ENCODE measurements at places on chromosomes 7 and 10.

GRCh38 chr7:20595971-20596370 lies 19.5 kb upstream of the ABCB5 start:
- no peak for DNase-seq

DNA sequence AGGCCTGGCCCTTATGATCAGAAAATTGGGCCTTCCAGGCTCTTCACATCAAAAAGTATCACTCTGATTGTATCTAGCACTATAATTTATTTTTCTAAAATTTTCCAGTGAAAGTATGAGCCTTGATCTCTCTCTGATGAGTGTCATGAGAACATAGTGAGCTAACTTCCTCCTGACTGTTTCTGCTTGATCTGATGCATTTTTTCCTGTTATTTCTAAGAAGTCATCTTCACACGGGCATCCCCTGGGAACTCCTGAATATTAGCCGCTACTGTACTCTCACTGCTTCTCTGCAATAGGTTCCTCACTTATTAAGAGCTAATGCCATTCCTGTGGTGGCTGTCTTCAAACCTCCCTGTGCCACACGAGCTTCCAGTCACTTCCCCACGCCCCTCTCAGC lies 63.1 kb upstream of the ZPBP start:
- DNase-seq, result no peak

DNA sequence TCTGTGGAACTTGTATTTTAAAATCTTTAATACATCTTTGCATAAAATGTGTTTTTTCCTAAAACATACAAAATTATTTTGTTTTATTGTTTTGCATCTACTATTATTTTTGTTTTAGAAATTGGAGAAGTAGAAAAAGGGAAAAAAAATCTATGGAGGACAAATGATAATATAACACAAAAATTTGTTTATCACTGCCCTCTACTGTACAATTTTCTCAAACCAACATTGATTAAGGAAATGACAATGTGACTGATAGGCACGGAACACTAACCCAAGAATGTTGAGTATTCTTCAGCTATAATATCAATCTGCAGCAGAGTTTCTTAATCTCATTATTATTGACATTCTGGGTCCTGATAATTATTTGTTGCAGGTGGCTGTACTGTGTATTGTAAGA lies 9.5 kb upstream of the ING3 start:
- no peak for DNase-seq

DNA sequence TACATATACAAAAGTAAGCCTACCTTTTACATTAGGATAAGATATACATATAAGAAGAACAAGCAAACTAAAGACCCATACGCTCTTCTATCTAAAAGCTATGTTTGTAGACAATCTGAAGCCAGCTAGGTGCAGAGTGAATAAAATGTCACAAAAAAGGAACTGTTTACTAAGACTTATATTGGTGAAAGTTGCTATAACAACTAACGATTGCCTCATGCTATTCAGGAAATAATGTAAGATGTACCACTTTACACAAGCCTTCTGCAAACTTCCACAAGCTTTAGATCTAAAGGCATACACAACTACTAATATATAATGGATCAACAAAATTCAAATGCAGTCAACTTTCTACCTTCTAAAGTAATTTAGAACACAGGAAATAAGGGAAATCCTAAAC lies 175.1 kb downstream of the SRPK2 start:
- no peak for DNase-seq

DNA sequence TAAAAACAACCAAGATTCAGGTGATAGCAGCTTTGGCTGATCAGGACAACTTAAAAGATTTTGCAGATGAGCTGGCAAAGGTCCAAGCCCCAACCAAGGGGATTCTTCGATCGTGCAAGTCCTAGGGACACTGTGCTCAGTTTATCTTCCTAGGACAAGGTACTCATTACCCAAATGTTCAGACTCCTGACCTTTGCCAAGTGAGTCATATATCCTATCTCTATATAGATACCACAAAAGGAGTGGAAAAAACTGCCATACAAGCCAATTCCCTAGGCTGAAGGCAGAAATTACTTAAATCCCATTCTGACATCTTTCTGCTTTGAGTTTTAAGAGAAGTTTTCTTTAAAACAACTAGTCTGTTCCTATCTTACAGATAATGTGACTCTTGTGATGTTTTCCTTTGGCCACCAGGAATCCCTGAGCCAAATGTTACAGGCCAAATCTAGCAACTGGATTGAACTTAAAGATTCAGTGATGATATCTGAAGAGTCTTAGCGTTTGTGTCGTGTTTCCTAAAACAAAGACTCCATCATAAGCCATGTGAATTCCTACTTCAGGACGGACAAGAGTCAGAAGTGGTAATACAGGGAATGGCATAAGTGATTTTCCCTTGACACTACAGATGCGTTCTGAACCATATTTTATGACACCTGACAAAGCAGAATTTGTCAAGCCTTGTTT lies 142.6 kb upstream of the ASAH2 start:
- no peak for DNase-seq

DNA sequence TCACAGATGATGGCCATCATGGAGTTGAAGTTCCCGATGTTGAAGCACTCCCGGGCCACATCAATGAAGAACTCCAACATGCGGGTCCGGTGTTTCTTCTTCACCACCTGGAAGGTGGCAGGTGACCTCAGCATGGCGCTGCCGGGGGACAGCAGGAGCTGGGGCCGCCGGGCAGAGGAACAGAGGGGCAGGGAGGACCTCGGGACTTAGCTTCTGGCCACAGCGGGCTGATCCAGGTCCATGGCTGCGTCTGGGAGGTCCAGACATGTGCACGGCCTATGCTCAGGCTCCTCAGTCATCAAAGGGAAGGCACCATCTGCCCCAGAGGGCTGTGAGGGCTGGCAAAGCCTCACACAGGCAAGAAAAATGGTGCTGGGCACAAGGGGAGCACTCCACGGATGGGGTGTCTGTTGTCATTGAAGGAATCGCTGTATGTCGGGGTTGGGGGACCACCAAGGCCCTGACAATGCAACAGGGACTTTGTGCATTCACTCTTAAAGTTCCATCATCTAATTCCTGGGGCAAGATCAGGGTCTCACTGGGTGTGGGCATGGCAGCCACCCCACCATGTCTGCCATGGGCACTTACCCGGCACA lies 60.9 kb downstream of the CSGALNACT2 start:
- no peak for DNase-seq

GRCh38 chr10:131870831-131871672 lies 29.8 kb upstream of the PPP2R2D start:
- DNase-seq, result no peak

GRCh38 chr7:1187127-1187526 lies 27.1 kb upstream of the ZFAND2A start:
- no peak for DNase-seq

DNA sequence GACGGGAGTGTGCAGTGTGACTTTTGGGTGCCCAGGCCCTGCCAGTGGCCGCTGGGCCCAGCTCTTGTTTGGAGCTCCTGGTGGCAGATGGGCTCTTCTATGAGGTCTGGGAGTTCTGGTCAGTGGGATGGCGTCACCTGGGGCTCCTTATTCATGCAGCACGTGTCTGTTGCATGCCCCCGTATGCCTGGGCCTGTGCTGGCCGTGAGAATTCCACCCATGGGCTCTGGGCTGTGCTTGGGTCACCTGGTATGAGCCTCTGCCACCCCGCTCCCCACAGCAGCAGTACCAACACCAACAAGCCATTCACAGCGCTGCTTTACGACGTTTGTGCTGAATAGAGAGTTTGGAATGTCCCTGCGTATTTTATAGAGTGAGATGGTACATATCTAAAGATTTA lies 27.1 kb downstream of the INPP5A start:
- no peak for DNase-seq

GRCh38 chr7:133009426-133010252 lies 72.3 kb downstream of the CHCHD3 start:
- DNase-seq, result no peak

GRCh38 chr10:119361037-119361436 lies 153.7 kb downstream of the GRK5 start:
- no peak for DNase-seq

GRCh38 chr10:48814933-48815332 lies 124.7 kb downstream of the LRRC18 start:
- no peak for DNase-seq

- DNase-seq, result no peak
Observed at GRCh38 chr10:102150970-102151773, 1.0 kb upstream of the NOLC1 start.

DNA sequence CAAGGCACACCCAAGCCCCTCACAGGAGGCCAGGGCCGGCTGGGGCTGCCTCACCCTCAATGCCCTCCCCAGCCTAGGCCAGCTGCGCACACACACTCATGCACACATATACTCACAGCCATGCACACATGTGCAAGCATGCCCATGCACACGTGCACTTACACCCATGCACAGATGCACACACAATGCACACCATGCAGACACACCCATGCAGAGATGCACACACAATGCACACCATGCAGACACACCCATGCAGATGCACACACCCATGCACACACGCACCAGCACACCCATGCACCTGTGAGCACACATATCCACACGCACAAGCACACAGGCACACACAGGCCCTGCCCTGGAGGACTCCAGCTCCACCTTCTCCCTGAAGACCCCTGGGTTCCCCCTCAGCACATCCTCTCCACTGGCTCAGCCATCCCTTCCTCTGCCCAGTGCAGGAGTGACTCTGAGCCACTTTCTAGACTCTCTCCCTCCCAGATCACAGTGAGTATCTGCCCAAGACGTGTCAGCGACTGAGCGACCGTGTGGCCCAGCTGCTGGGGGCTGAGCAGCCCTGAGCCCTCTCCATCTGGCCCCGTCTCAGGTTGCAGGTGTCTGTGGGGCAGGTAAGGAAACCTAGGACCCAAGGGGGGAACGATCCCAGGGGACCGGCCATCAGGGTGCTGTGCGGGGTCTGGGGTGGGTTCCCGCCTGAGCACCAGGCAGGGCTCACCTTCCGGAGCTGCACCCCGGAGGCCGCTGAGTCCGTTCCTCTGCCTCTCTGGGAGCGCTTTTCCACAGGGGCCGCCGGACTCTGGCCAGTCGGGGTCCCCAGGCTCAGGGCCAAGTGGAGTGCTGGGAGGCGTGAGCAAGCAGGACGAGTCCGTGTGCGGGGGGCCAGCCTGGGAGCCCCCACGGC lies 25.8 kb downstream of the AP5Z1 start:
- no peak for DNase-seq

Measured in NCI-H2227 treated with DMSO at 0.1 percent for 48 hours (cell line).